Muscle of arm (tissue), 14 donors: ENCODE measurements at places on chromosomes 7 and 10. TPM values are rescaled to one million over a fixed set of nuclear protein-coding genes. Genes with fewer than 3 reads are reported as not detected.

Gene DNAJC12
- 9.2 TPM for polyA plus RNA-seq

Gene CFAP46
- polyA plus RNA-seq, result 0.77 TPM

Gene ADCY1
- 12.8 TPM for polyA plus RNA-seq

Gene SPAM1
- not detected for polyA plus RNA-seq

Gene ITPRID1
- polyA plus RNA-seq, result 0.89 TPM

Gene KCNIP2
- 3.8 TPM for polyA plus RNA-seq

Gene NUTM2E
- 1.1 TPM for polyA plus RNA-seq

Gene HOXA10
- 27.2 TPM for polyA plus RNA-seq

Gene CTAGE15
- polyA plus RNA-seq, result not detected

Gene WDFY4
- polyA plus RNA-seq, result 2.3 TPM

DNA sequence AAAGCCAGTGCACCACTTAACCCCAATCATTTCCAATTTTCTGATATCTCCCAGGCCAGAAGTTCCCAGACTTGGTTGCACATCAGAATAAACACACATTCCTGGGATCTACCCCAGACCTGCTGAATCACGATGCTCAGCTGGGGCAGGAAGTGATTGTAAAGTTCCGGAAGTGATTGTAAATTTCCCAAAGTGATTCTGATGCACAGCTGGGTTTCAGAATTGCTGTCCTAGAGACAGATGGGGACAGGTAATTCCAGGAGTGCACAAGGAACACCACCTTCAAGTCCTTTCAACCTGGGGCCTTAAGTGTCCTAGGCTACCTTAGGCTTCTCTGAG is 104.2 kb upstream of the EEPD1 start:
- no peak for DNase-seq

GRCh38 chr10:7230951-7231350 is 179.9 kb downstream of the SFMBT2 start:
- DNase-seq, result no peak

- peak; percentile 78 for DNase-seq
Observed at GRCh38 chr7:28389504-28390395, 22.6 kb upstream of the CREB5 start.

GRCh38 chr7:102063690-102064180 is 222.9 kb upstream of the SH2B2 start:
- DNase-seq, result no peak

DNA sequence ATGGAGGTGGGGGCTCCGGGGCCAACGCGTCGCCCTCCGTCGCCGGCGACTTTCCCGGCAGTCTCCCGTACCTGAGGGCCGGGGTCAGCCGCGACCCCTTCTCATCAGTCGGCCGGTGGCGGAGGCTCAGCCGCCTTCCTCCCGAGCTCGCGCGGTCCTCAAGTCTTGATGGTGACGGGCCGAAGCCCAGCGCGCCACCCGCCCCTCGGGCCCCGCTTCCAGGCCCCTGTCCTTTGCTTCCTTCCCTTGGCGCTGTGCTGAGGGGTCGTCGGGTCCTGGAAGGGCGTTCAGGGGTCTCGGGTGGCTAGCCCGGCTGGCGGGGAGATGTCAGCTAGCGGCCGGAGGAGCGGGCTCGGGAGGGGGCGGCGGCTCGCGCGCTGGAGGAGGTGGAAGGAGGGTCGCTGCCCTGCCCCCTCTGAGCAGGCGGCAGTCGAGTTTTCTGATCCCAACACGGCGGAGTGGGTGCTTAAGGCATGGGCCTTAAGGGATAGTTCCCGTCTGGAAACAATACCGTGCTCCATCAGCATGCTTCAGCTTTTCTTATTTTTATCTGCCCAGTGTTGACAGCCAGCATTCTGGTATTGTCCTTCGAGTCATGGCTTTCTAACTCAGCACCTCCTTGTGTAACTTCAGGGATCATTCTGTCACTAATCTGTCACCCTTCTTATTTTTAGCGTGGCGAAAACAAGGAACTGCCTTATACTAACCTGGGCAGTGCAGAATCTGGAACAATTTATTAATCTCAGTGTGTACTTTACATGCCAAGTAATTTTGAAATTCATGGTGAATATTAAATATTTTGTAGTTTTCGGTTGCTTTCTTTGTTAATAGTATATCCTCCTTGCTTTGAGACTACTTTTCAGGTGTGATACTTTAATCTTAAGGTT is 748 bp downstream of the PHTF2 start:
- peak; percentile 42 for DNase-seq

DNA sequence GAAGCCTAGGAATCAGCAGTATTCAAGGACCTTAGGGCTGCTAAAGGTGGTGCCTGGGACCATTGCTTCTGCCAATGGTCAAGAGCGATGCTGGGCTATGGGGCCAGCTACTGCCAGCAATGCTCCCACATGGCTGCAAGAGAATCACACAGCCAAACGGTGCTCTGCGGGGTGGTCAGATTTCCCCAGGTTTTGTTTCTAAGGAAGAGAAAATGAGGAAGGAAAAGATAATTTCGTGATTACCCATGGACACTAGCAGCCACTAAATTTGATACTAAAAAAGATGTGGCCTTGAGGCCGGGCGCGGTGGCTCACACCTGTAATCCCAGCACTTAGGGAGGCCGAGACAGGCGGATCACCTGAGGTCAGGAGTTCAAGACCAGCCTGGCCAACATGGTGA is 83.0 kb downstream of the LYZL2 start:
- DNase-seq, result no peak

- peak; percentile 47 for DNase-seq
Observed at GRCh38 chr10:79023240-79024162, 45.3 kb upstream of the ZMIZ1 start.

DNA sequence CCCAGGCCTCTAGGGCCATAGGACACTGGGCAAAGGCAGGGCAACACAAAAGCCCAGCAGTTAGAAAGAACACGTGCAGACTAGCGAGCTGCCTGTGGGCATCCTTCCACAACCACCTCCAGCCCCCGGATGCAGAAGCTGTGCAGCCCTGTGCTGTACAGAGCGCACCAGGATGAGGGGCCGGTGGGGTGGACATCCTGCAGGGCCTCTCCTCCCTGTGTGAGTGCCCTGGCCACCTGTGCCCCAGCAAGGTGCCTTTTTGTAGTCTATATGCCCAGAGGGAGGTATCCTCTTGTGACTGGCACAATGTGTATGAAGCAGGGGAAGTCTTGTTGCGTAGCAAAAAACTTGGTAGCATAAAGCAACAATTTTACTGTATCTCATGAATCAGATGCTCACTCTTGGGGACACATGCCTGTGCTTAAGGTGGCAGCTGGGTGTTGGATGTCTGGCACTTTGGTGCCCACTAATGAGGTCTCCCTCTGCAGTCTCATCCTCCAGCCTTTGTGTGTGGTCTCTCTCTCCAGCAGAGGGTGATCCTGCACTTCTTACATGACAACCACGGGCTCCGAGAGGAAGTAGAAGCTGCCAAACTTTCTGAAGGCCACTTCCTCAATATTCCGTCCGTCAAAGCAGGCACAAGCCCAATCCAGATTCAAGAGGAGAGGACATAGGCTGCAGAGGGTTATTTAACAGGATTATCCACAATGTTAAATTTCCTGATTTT is 8.7 kb downstream of the NCAPG2 start:
- peak; percentile 55 for DNase-seq

DNA sequence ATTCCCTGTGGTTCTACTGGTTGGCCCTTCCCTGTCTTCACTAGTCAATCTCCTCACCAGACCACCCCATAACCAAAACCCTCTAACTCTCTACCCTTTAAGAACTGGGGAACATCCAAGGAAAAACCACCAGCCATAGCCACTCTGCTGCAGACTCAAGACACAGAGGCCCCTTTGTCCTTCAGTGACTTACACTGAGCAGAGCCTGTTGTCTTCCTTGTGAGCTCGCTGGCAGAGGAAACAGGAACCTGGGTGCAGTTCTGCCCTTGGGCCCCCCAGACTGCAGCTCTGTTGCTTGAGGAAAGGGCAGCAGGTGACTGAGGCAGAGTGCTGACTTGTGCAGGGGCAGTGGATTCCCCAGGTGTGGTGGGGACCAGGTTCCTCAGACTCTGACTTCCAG is 30.6 kb downstream of the ZC3HAV1 start:
- no peak for DNase-seq
